ENCODE measurements at places on chromosomes 11 and 22.
A peak's percentile ranks its signal among the peaks of the same experiment; 100 is the strongest.

- no peak for DNase-seq
Measured at GRCh38 chr11:78573681-78574080, 983 bp downstream of the NARS2 start.

DNA sequence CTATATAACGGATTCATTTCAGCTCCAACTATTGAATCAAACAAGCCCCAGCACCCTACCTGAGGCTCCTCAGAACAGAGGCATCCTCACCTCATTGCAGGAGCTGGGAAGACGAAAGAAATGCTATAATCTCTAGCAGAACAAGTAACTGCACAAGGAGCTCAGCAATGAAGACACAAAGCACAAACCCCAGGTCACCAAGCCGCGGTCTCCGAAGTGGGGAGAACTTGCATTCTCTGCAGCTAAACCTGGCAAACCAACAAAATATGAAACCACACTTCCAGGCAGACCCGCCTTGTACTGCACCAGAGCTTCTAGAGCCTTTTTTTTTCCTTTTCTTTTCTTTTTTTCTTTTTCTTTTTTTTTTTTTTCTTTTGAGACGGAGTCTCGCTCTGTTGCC, 21.8 kb upstream of the CD5 start:
- no peak for DNase-seq

GRCh38 chr11:88448131-88448670, 110.7 kb upstream of the CTSC start:
- no peak for DNase-seq

DNA sequence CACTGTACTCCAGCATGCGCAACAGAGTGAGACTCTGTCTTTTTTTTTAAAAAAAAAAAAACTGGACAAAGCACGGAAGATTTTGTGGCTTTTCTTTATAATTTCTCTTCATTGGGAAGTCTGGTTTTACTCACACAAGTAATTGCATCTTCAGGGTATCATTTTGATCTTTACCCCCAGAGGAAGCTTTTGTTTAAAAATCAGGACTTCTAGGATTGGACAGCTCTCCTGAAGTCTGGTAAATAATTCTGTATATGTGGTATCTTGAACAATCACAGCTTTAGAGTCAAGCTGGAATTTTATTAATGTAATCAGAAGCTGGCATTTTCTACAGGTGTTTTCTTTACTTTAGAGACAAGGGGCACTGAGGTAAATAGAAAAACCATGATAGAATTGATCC, 208.1 kb upstream of the NARS2 start:
- DNase-seq, result no peak

GRCh38 chr22:18101536-18101935, 9.1 kb upstream of the TUBA8 start:
- DNase-seq, result no peak

GRCh38 chr11:134883484-134883883, 471.4 kb upstream of the B3GAT1 start:
- no peak for DNase-seq

GRCh38 chr11:69697861-69698260, 6.0 kb downstream of the FGF19 start:
- DNase-seq, result no peak

GRCh38 chr11:119714189-119714588, 14.8 kb downstream of the NECTIN1 start:
- DNase-seq, result no peak

GRCh38 chr22:47059076-47059475, 296.6 kb downstream of the TBC1D22A start:
- DNase-seq, result no peak

DNA sequence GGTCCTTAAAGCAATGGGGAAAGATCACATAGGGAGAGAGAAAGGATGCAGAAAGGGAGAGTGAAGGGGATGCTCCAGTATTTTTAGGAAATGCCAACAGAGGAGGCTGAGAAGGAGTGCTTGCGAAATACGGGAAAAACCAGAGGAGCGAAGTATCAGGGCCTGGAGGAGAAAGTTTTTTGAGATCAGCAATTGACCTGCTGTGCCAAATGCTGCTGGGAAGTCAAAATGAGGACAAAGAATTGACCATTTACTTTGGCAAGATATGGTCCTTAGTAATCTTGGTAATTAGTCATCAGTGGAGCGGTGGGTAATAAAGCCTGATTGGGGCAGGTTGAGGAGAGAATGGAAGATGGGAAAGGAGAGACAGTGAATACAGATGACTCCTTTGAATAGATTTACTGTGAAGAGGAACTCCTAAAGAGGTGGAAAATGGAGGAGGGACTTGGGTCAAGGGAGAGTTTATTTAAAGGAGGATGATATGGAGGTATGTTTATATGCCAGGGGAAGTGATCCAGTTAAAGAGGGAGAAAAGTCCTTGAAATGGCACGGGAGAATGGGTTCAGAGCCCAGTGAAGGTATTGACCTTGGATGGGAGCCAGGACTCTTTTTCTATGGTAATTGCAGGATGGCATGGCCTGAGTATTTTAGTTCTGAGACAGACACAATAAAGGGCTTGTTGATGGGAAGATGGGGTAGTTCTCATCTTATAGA, 111.5 kb downstream of the PKNOX2 start:
- no peak for DNase-seq

DNA sequence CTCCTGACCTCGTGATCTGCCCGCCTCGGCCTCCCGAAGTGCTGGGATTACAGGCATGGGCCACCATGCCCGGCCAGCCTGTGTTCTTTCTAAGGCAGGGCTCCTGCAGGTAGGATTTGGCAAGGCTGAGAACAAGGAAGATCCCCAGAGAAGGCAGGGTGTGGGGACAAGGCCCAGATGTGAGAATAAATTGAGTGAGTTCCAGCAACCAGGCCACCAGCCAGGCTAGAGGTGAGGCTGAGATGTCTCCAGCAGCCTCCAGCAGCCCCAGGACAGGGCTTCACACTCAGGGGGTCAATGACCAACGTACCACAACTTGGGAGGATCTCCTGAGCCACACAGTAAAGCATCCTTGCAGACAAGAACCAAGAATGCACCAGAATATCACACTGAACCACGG, 75.1 kb downstream of the BUD13 start:
- DNase-seq, result no peak

DNA sequence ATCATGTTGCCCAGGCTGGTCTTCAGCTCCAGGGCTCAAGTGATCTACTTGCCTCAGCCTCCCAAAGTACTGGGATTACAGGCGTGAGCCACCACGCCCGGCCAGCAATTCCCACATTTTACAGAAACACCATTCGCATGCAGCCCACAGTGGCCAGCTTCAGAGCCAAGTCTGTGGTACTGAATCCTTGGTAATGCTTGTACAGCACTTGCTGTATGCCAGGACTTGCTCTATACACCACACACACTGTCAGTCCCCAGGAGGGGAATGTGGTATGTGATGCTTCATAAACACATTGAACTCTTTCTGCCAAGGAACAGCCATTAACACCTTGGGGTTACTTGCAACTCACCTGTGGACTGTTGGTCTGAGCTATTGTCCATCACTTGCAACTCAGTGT, 119.4 kb downstream of the MED15 start:
- no peak for DNase-seq

DNA sequence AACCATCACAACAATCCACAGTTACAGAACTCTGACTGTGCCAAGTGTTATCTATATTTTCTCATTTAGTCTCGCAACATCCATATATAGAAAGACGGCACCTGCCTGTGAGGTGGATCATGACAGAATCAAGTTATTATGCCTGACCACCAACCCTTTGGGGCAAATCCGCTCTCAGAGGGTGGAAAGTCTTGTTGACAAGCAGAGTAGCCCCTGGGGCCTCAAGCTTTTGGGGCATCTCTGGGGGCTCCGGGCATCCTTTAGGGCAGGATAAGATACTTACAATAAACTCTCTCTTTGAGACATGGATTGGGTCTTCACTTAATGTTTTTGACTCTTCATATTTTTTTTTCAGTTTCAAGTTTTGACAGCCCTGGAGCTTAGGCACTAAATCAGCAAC, 150.5 kb upstream of the NAV2 start:
- no peak for DNase-seq

- DNase-seq, result no peak
Measured at GRCh38 chr11:121426476-121427399, 25.4 kb upstream of the SORL1 start.

GRCh38 chr11:31651822-31652221, 142.3 kb downstream of the ELP4 start:
- no peak for DNase-seq

DNA sequence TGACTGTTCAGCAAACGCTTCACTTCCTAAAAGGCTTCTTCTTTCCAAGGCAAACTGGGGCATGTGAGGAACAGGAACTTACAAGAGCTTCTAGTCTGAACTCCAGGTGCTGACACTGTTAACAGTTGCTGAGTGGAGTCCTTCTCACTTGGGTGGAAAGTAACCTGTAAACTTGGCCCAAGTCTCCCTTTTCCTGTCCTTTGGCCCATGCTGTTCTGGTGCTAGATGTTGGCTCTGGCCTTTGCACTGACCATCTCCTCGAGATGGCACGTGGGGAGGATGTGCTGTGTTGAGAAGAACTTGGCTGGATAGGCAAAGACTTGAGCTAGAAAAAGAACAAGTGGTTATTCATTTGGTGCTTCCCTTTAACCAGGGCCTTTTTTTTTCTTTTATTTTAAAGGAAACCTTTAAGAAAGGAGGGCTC, 53.6 kb downstream of the PTPRJ start:
- no peak for DNase-seq

- DNase-seq, result no peak
Measured at GRCh38 chr11:75931124-75931523, 116.1 kb downstream of the UVRAG start.

DNA sequence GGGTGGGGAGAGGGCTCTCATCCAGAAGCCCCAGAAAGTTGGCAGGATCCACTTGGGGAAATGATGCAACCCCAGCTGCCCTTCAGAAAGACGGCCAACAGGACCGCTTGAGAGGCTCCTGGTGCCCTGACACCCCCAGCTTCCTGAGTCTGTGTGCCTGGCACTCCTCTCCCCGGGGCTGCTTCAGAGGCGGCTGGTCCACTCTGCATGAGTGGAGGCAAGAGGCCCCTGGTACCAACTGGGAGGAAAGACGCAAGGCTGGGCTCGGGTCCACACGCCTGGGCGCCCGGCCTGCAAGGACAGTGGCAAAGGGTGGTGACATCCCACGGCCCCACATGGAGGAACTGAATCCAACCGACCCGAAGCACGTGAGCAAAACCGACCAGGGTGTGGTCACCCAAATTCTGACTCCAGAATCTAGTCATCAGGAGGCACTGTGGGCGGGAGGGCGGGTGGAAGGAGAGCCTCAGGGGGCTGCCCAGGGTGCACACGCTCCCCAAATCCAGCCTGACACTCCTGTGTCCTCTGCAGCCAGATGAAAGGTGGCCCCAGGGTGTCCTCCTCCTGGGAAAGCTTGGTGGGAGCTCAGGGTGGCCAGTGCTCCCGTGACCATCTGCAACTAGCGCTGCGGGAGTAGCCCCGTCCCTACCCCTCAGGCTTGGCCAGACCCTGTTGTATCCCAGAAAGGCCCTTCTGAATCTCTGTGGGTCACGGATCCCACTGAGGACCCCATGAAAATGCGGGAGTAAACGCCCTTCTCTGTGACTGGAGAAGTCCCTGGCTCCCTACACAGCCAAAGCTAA, 3.7 kb downstream of the RNH1 start:
- no peak for DNase-seq

- DNase-seq, result no peak
Measured at GRCh38 chr22:48940266-48941032, 887.2 kb downstream of the BRD1 start.

DNA sequence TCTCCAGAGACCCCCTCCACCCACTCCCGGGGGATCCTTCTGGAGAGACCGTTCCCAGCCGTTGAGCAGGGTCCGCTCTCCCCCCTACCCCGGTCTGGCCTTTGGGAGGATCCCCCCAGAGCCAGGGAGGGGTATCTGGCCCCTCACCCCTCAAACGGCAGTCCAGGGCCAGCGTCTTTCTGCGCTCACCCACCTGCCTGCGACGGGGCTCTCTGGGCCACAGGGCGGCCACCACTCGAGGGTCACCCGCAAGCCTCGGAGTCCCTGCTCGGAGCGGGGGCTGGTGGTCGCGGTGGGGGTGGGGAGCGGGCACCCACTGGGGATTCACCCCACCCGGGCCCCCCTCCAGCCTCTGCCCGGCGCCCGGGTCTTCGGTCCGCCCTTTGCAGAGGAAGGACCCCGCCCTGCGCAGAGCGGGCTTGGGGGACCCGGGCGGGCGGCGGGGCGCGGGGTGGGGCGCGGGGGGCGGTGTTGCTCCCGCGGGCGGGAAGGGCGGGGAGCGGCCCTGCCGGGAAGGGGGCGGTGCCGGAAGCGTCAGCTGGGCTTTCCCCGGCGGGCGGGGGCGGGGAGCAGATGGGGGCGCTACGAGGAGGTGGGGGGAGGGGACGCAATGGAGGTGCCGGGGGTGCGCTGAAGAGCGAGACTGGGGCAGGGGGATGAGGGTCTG, 16.6 kb downstream of the CRELD2 start:
- DNase-seq, result peak; percentile 63

DNA sequence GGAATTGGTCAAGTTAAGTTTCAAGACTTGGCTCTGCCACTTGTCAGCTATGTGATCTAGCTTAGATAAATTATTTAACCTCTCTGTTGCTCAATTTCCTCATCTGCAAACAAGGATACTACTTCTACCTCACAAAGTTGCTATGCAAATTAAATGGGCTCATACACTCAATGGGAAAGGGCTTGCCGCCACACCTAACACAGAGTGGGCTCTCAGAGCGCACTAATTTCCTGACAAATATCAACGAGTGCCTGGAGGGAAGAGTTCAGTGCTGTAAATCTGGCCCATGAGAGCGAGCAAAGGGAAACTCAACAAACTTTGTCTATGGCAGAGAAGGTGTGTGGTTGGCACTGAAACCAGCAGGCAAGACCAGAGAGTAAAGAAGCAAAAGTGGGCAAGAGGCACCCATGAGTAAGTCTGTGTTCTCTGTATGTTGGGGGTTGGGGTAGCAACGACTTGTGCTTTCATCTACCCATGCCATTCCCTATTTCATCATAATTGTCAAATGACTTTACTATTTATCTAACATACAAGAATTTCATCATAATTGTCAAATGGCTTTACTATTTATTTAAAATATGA, 60.7 kb upstream of the PHF21A start:
- no peak for DNase-seq

- no peak for DNase-seq
Measured at GRCh38 chr22:47609653-47610052, 847.2 kb downstream of the TBC1D22A start.

GRCh38 chr11:112581747-112582146, 321.1 kb upstream of the PLET1 start:
- no peak for DNase-seq

- DNase-seq, result no peak
Measured at GRCh38 chr22:33917744-33918406, 2.4 kb downstream of the LARGE1 start.

Data from omental fat pad (tissue), 4 donors.